Activated CD8-positive, alpha-beta memory T cell treated with anti-CD3 and anti-CD28 coated beads for 4 hours (primary cell): ENCODE measurements at places on chromosomes 3 and 15.

- DNase-seq, result no peak
These were observed 626.1 kb downstream of the MAGI1 start for GRCh38 chr3:65412588-65412987.

GRCh38 chr3:88882121-88882520 is 225.3 kb upstream of the EPHA3 start:
- no peak for DNase-seq

DNA sequence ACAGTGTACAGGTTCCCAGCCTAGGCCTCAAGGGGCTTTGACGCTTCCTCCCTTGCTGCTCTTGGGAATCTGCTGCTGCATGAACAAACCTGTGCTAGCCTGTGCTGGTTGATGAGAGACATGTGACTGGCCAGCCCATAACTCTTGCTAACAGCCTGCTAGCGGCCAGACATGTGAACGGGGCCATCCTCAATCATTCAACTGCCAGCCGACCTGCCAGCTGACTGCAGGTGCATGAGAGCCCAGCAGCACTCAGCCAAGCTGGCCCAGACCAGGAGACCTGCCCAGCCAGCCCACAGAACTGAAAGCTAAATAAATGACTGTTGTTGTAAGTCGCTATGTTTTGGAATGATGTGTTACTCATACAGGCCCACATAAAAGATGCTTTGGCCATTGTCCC is 82.4 kb upstream of the DLG1 start:
- no peak for DNase-seq

DNA sequence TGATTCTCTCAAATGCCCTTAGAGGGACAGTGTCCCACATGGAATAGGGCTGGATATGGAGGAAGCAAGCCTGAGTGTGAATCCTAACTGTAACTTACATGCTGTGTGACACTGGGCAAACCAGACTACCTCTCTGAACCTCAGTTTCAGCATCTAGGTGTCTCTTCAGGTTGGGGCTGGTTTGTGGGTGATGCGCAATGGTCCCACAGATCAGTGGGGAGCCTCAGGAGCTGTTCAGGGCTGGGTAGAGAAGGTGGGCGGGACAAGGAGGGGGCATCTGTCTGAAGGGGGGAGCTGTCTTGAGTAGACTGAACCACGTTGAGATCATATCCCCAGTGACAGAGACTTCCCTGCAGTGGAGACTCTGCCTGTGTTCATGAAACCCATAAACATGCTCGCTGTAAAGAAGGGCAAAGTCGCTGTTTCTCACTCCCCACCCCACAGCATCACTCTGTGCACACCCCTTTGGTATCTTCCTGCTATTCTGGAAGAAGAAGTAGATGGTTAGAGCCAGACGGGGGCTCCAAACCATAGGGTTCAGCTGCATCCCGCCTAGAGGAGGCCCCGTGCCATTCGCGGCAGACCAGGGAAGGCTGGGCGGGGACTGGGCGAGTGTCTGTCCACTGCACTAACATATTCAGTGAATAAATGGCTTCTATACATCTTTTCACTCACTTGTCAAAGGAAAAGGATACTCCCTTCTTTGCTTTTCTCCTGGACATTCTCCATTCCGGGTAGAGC is 28.4 kb downstream of the SRPRB start:
- DNase-seq, result no peak

DNA sequence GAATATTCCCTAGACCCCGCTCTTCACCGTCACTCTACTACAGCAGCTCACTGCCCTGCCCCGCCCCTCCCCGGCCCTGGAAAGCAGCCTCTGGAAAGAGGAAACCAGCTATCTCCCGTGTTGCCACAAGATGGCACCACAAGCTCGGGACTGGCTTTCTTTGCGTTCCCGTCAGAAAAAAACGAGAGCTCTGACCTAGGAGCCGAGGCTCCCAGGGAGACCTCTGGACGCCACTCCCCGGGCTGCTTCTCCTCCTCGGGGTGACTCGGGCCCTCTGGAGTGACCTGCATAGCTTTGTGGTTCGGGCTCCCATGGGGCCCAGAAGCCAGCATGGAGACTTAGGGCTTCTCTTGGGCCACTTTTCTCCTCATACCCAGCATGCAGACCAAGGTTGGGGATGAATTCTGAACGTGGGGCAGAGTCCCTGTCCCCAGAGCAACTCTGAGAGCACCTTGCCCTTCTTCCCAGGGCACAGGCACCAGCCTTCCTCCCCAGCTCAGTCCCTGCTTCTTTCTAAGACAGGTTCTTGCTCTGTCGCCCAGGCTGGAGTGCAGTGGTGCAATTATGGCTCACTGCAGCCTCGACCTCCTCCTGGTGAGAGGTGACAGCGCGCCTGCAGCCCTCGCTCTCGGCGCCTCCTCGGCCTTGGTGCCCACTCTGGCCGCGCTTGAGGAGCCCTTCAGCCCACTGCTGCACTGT is 19.0 kb downstream of the STOML1 start:
- peak; percentile 43 for DNase-seq

DNA sequence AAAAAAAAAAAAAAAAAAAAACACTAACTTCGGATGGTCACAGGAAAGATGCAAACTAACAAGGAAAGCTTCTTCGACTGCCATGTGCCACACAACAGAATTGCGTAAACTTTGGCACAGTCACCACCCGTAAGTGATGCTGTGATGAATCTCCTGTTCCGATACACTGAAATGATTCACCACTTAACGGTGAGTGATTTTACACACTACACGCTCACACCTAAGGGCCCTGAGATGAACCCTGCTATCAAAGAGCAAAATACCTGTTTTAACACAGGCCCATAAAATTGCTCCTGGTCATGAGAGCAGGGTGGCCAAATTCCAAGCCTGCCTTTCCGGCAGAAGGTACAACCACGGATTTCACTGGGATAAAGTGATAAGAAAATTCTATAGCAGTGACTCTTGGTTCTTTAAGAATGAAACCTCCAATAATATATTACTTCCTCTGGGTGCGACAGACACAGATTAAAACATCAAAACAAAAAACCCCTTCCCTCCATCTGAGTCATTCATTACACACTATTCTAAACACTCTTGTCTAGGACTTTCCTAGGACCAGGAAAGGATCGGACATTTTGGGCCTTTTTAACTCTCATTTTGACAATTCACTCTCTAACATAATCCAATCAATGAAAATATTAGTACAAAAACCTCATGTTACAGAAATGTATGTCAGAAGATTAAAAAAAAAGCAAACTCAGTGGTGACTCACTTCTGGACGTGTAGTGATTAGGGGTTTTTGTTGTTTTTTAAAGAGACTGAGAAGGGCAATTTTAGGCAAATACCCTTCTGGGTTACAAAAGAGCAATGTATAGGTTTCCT is 28.3 kb downstream of the LRIG1 start:
- no peak for DNase-seq

- no peak for DNase-seq
These were observed 131.0 kb upstream of the TOPAZ1 start for GRCh38 chr3:44110648-44111047.
